NCI-H1436 treated with DMSO at 0.1 percent for 48 hours (cell line): ENCODE measurements at places on chromosomes 5 and 9.

GRCh38 chr5:178115136-178115813 is 1.9 kb downstream of the N4BP3 start:
- no peak for DNase-seq

- DNase-seq = no peak
These were observed 23.4 kb downstream of the CORO2A start for GRCh38 chr9:98168941-98169488.

- DNase-seq = no peak
These were observed 57.9 kb downstream of the NDST1 start for GRCh38 chr5:150565868-150566267.

DNA sequence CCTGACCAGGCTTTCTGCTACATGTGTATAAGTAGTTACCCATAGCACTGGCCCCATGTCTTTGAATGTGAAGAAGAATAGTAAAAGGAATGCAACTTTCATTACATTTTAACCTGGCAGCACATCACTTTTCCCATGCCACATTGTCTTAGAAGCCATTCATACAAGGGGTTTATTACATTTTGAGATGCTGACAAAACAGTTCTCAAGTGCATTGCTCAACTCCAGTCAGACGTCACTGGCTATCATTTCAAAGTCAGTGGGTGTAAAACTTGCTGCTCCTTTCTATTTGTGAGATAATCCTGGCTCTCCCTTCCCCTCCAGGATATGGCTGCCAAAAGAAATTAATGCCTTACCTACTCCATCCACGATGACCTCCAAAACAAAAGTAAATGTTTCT is 97.0 kb upstream of the VCAN start:
- no peak for DNase-seq

DNA sequence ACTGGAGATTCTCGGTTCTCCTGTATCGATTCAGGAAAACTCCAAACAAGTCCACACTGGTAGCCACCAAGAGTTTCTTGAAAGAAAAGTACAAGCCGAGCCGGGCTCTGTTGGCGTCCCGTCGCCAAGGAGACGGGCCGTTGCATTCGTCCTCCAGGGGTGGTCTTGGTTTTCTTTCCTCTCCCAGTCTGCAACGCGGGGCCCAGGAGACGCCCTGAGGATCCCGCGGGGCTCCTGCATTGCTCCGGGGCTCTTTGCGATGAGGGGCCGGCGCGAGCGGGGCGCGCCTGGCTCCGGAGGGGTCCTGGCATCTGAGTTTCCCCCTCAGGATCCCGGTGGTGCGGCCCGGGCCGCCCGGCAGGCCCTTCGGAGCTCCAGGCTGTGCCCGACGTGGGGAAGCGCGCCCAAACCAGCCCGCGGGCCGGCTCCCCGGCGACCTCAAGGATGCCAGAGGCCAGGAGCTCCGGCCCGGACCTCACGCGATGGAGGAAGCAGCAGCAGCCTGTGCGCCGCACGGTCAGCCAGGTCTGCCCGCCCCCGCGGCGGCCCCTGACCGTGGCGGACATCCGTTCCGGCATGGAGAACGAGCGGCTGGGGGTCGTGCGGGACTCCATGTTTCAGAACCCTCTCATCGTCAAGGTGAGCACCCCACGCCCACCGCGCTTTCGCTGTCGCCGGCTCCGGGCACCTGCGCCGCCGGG is at the start of gene CFAP77:
TSS of gene CFAP77 (plus strand) at position 384 of the 701 bp plus-strand sequence. CDS start at position 445, 61 bp downstream.
- no peak for DNase-seq

DNA sequence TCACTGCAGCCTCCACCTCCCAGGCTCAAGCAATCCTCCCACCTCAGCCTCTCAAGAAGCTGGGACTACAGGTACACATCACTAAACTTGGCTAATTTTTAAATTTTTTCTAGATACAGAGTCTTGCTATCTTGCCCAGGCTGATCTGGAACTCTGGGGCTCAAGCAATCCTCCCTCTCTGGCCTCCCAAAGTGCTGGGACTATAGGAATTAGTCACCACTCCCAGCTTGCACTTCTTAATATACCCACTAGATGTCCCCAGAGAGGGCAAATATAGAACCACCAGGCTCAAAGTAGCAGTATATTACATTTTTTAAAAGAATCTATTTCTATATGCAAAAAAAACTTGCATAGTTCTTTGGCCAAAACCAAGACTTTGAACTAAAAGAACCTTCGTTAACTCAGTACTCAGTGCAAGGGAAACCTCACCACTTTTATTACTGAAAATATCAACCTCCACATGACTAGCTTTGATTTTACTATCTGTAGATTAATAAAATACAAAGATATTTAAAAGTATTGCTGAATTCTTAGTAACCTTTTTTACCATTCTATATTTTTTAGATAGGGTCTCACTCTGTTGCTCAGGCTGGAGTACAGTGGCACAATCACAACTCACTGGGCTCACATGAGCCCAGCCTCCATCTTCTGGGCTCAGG is 25.8 kb upstream of the HSD17B3 start:
- DNase-seq = no peak

DNA sequence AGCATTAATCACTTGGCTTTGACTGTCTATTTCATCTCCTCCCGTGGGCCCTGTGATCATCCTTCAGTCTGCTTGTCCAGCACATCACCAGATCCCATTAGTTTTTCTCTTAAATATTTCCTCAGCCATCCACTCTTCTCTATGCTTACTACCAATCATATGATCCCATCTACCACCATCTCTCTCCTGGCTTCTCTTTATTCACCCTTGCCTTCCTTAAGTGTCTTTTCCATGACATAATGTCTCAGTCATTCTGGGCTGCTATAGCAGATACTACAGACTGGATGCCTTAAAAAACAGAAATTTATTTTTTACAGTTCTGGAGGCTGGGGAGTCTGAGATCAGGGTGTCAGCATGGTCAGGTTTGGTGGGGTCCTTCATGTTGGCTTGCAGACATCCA is 208.4 kb upstream of the PPP1R2B start:
- no peak for DNase-seq

GRCh38 chr9:35690294-35690613 is 529 bp upstream of the TPM2 start:
- DNase-seq = no peak

DNA sequence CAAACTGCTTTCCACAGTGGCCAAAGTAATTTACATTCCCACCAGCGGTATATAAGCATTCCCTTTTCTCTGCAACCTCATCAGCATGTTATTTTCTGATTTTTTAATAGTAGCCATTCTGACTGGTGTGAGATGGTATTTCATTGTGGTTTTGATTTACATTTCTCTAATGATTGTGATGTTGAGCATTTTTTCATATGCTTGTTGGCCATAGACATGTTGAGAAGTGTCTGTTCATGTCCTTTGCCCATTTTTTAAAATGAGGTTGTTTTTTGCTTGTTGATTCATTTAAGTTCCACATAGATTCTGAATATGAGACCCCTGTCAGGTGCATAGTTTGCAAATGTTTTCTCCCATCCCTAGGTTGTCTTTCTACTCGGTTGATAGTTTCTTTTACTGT is 254.5 kb upstream of the MPDZ start:
- DNase-seq = no peak
